Activated T-helper 17 cell treated with anti-CD3 and anti-CD28 coated beads, Interleukin-2, amount 50 U/mL, for 72 hours (primary cell): ENCODE measurements at places on chromosomes 5 and 9. TPM values are rescaled to one million over a fixed set of nuclear protein-coding genes. Genes with fewer than 3 reads are reported as not detected.

GRCh38 chr9:91291866-91292265 lies 69.9 kb downstream of the AUH start:
- ATAC-seq = no peak

DNA sequence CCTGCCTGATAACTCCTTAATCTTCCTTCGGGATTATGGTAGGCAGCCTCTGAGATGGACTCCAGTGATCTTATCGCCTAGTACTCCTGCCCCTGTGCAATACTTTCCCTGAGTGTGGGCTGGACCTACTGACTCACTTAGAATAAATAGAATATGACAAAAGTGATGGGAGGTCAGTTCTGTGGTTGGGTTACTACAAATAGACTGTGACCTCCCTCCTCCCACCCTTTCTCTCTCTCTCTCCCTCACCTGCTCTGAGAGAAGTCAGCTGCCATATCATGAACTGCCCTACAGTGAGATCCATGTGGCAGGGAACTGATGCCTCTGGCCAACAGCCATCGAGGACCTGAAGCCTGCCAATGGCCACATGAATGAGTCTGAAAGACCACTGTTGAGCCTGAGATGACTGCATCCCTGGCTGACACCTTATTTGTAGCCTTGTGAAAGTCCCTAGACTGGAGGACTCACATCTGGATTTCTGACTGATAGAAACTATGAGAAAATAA lies 31.7 kb downstream of the NRG2 start:
- no peak for ATAC-seq

- no peak for ATAC-seq
Measured at GRCh38 chr5:9063615-9064245, 482.1 kb downstream of the SEMA5A start.

GRCh38 chr5:93281980-93282772 lies 298.8 kb downstream of the NR2F1-AS1 start:
- no peak for ATAC-seq

DNA sequence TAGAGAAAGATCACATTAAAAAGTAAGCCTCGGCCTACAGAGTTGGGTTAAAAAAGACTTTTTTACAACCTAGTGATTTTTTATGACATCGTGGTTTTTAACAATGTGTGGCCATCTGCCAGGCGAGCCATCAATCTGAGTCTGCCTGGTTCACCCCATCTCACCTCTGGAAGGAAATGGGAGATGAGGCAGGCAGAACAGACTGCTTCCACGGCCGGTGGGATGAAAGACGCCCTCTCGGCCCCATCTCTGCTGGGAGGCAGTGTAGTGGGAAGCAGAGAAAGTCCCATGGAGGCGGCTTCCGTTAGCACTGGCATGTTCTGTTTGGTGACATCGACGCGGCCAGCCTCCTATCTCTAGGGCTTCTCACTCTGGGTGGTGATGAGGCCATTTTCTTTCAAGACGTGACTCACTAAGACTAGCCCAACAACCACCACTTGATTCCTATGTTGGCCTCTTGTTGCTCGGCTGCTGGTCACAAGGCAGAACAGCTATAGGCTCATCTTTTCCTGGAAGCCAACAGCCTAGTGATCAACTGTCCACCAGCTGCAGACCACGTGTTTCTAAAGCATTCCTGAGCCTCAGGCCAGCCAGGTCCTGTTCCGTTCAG lies 132.4 kb upstream of the OTULINL start:
- ATAC-seq = peak; percentile 24

- peak; percentile 60 for ATAC-seq
Measured at GRCh38 chr5:128082551-128083032, 974 bp upstream of the SLC12A2 start.

GRCh38 chr5:164355267-164355830 lies 849.9 kb downstream of the MAT2B start:
- no peak for ATAC-seq

DNA sequence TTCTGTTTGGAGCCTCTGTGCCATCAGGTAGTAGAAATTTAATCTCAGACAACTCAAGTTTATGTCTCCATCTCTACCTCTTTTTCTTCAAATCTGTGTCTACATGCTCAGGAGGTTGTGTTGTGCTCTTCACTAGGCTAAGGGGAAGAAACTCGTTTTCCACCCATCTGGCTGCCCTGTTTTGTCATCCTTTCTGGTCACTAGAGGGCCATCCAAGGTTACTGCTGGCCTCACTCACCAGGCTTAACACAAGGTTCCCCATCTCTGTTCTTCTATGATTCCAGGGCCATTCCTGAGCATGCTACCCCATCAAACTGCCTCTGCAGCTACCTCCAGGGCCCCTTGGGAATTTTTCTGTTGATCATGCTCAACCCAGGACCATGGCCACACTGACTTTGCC lies 213.3 kb upstream of the FBXL7 start:
- ATAC-seq = no peak

GRCh38 chr5:149693482-149693881 lies 36.6 kb upstream of the PPARGC1B start:
- no peak for ATAC-seq

DNA sequence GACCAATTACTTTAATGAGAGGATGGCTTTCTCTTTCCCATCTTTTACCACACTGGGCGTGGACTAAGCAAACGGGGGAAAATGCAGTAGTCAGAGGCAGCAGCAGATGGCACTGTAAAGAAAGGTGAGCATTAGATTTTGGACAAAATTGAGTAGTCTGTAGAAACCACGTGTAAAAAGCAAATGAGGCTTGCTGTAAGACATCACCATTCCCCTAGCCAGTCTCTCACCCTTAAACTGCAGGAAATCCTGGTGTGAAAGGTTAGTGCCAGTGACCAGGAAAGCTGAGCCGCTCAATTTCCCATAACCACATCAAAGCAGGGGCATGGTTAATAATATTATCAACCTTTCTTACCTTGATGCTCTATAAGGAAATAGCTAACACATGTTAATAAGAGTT lies 31.8 kb downstream of the SPATA31C2 start:
- ATAC-seq = peak; percentile 58

DNA sequence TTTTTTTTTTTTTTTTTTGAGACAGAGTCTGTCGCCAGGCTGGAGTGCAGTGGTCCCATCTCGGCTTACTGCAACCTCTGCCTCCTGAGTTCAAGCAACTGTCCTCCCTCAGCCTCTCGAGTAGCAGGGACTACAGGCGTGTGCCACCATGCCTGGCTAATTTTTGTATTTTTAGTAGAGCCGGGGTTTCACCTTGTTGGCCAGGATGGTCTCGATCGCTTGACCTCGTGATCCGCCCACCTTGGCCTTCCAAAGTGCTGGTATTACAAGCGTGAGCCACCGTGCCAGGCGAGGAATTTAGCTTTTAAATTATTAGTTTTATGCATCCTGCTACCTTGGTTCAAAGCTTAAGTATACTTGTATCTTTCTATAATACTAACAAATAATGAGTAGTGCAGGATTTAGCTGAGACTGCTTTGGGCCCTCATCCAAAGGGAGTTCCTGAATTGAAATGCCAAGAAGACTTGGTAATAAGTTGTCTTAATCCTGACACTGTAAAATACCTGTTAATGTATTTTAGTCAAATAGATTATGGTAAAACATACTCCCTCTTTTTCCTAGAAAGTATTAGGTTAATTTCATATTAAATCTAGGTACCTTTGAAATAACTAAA lies 5.0 kb downstream of the CDC42SE2 start:
- ATAC-seq = no peak

- no peak for ATAC-seq
Measured at GRCh38 chr9:78470216-78470615, 173.3 kb downstream of the PSAT1 start.

DNA sequence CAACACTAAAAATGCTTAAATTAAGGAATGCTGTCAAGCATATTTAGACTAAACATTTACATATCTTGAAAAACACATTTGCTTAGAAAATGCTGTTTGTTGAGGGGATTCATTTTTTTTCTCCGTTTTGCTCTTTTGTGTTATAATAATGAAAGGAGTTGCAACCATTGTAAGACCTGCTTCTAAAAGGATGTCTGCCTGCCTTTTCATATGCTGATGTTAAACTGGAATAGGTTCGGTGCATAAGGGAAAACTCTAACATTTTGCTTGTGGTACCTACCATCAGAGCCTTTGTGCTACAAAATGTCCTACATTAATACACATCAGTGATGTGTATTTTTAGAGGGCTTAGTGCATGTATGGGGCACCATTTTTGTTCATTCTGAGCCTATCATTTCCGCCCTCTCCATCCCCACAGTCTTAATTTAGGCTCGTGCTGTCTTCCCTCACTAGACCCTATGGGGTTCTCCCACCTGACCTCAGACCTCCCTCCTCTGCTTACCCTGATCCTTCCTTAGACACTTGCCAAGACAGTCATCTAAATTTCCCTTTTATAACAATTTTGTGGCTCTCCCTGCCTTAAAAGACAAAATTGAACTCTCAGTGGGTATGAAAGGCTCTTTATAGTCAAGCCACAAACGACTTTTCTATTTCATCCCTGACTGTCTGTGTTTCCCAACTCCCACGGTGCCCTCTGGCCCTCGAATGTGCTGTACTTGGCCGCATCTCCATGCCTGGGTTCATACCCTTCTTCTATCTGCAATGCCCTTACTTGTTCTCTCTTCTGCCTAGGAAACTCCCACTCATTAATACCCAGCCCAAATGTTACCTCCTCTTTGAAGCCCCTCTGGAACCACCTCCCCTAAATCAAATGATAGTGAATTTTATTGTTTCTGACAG lies 61.2 kb downstream of the CMYA5 start:
- no peak for ATAC-seq

DNA sequence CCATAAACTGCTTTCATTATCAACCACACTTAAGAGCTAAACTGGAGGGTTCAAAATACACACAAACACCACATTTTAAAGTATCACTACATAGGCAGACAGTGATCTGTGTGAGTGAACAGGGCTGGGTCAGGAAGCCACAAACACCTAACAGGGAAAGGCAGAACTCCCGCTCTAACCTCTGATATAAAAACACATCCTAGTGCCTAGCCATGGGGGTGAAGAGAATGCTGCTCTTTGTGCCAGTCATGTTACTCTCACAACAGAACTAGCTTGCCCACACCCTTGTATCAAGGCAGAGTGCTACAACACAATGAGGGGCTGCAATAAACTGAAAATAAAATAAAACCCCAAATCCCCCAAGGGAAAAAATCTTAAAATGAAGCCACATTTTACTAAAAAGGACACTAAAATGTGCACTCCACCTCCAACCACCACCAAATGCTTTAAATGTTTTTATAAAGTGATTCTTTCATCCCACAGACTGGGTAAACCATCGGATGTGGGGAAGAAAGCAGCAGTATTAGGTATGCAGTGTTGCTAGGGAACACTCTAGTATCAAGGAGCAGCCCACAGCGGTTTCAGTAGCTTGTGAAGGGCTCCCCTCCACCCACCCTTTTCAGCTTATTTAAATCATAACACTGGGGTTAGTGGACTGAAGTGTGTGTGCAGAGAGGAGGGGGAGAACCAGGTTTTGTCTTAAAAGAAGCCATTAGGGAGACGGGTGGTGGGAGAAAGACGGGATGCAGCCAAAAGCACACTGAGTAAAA lies 64.5 kb downstream of the TMEM161B start:
- ATAC-seq = peak; percentile 98

DNA sequence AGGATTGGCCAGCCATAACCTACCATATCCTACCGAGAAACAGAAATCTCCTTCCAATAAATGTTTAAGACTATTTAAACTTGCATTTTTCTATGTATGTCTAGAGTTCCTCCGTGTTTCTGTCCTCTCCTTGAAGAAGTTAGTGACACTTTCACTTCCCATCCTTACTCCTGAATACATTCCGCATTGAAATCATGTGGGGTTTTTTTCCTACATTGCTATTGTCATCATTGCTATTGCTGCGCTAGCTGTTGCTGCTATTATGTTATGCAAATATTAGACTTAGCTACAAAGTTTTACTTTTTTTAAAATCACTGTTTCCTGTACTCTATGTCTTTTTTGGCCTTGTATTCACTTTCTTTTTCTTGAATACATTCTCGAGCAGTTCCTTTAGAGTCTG lies 83.3 kb upstream of the NEK6 start:
- ATAC-seq = no peak

DNA sequence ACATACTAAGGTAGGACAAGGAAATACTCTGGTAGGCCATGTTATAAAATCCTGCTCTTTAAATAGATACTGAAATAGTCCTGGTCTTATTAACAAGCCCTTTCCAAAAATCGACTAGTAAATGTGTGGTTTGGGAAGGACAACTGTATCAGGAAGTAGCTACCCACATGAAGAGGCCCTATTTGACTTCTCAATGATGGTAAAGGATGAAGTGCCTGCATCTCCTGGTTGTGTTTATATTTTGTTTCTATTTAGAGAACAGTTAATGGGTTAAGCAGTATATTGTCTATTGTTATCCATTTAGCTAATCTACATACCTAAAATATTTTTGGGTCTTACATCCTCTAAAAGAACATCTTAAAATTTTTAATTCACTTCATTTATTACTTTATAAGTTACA lies 12.5 kb downstream of the GDF9 start:
- no peak for ATAC-seq

GRCh38 chr9:127034691-127035090 lies 87.7 kb downstream of the ANGPTL2 start:
- no peak for ATAC-seq

GRCh38 chr5:956941-957747 lies 51.5 kb upstream of the NKD2 start:
- peak; percentile 85 for ATAC-seq

DNA sequence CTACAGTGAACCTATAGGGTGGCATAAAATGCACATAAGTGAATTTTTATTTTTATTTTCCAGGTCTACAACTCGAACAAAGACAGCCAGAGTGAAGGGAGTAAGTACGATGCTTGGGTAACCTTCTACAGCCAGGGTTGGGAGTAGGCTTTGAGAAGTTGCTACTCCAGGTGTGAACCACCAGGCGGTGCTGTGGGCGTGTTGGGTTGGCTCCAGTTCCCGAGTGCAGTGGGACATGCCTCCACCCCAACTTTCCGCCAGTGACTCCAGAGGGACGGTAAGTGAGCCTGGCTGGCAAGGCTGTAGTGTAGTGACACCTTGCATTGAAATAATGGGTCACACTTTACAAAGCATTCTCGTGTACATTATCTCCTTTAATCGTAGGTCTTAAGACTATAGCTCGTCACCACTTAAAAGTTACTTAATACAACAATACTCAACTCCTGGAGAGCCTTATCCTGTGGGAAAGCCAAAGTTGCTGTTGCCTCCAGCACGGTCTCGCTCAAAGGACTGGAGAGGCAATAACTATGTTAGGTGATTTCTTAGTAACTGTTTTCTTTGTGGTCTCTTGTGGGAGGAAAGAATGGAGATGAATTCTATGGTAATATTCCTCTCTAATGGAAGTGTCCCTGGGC lies 244.0 kb downstream of the ARHGAP26 start:
- ATAC-seq = no peak

GRCh38 chr5:56550227-56550626 lies 265.1 kb upstream of the MAP3K1 start:
- ATAC-seq = no peak

GRCh38 chr5:40514976-40515375 lies 164.7 kb upstream of the PTGER4 start:
- no peak for ATAC-seq

MAMDC2 gene
- total RNA-seq = not detected

XRCC4 gene
- total RNA-seq = 12.4 TPM

SARDH gene
- 2.7 TPM for total RNA-seq

G3BP1 gene
- 149 TPM for total RNA-seq

AGXT2 gene
- not detected for total RNA-seq

CAVIN4 gene
- total RNA-seq = 0.32 TPM

ELOVL7 gene
- total RNA-seq = 0.41 TPM

GMCL2 gene
- total RNA-seq = not detected

SV2C gene
- 0.13 TPM for total RNA-seq

PDLIM4 gene
- total RNA-seq = not detected

BAAT gene
- 0.08 TPM for total RNA-seq

SPATA31D4 gene
- not detected for total RNA-seq

ANKRD34B gene
- total RNA-seq = not detected
